ENCODE measurements at places on chromosomes 7 and 10. TPM values are rescaled to one million over a fixed set of nuclear protein-coding genes. Genes with fewer than 3 reads are reported as not detected.

- DNase-seq = peak; percentile 59
These were observed 8.2 kb upstream of the MAGI2 start for GRCh38 chr7:79461660-79462059.

- DNase-seq = no peak
These were observed 1138.5 kb upstream of the PHF14 start for GRCh38 chr7:9835199-9835598.

DNA sequence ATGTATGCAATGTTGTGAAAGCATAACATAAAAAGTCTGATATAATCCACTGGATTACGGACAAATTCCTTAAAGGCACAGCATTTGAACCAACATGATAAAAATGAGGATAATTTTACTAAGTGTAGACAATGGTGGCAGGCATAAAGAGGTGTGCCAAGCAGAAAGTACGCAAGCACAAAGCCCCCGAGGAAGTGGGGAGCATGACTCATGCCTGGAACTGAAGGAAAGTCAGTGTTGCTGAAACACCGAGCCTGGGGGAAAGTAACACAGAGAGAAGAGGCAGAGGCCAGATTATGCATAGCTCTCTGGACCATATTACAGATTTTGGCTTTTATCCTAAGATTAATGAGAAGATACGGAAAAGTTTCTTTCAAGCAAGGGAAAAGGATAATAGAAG lies 490.0 kb upstream of the PHF14 start:
- DNase-seq = peak; percentile 37

GRCh38 chr10:98265403-98266378 lies 2.3 kb downstream of the LOXL4 start:
- DNase-seq = no peak

DNA sequence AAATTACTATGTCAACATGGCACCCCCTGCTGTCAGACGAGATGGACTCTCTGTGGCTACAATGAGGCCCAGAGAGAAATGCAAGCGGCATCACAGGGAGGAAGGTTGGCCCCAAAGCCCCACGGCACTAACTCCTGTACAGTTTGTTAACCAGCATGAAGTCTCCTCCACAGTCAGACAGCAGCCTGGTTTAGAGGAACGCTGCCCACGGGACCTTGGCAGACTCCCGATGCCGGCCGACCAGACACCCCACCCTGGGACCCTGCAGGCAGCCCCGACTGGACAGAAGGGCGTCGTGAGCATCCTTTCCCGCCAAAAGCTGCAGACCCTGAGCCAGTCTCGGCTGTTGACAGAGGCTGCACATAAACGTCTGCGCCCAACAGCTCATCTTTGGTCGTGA lies 158.8 kb downstream of the DIP2C start:
- no peak for DNase-seq

The DGKB gene
- total RNA-seq = 0.07 TPM

DNA sequence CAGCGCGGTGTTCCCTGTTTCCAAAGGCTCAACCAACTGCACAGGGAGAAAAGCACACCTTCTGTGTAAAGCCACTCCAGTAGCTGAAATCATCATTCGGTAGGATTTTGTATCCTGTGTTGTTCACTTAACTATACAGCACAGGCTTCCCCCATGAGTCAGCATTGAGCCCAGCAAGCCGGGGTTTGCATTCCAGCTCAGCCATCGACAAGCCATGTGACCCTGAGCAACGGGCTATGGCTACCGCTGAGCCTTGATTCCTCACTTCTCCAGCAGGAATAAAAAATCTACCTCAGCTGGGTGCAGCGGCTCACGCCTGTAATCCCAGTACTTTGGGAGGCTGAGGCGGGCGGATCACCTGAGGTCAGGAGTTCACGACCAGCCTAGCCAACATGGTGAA lies 44.1 kb upstream of the ATP6V0A4 start:
- peak; percentile 82 for DNase-seq

- DNase-seq = peak; percentile 38
These were observed 55.3 kb downstream of the CH25H start for GRCh38 chr10:89151857-89152256.

GRCh38 chr10:11108356-11108755 lies 90.7 kb downstream of the CELF2 start:
- no peak for DNase-seq

GRCh38 chr7:2886900-2887299 lies 42.8 kb upstream of the GNA12 start:
- peak; percentile 75 for DNase-seq

The SEPTIN7 gene
- total RNA-seq = 660 TPM

- DNase-seq = peak; percentile 45
These were observed 696.3 kb upstream of the C7orf33 start for GRCh38 chr7:147894271-147894670.

- no peak for DNase-seq
These were observed 360.7 kb upstream of the MYO3A start for GRCh38 chr10:25573316-25573715.

- DNase-seq = no peak
These were observed 713 bp downstream of the CLDN4 start for GRCh38 chr7:73831584-73831833.

The MMP21 gene
- total RNA-seq = not detected

The VIPR2 gene
- not detected for total RNA-seq

DNA sequence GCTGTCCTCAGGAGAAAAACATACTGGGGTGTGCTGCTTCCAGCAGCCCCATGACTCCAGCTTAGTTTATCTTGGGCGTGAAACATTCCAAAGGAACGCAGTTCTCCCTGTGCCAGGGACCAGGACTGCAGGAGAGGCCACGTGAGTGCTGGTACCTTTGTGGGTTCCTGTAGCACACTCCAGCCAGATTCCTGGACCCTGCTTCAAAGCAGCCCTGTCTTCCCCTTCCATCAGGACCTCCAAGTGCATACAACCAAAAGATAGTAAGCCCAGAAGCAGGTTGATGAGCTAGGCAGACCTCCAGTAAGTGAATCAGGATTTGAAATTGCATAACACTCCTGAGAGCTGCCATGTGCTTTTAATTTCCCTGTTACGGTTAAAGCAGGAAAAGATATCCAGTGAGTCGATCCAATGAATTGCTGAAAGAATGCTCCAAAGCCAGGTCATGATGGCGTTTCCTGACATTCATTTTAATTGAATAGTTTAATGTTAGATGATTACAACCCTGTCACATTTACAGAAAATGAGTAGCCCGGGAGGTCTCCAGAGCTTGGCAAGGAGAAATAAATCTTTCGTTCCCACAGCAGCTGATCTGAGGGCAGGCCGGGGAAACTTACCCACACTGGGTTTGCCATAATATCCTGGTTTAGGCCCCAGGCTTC lies 38.9 kb upstream of the CPXM2 start:
- no peak for DNase-seq

DNA sequence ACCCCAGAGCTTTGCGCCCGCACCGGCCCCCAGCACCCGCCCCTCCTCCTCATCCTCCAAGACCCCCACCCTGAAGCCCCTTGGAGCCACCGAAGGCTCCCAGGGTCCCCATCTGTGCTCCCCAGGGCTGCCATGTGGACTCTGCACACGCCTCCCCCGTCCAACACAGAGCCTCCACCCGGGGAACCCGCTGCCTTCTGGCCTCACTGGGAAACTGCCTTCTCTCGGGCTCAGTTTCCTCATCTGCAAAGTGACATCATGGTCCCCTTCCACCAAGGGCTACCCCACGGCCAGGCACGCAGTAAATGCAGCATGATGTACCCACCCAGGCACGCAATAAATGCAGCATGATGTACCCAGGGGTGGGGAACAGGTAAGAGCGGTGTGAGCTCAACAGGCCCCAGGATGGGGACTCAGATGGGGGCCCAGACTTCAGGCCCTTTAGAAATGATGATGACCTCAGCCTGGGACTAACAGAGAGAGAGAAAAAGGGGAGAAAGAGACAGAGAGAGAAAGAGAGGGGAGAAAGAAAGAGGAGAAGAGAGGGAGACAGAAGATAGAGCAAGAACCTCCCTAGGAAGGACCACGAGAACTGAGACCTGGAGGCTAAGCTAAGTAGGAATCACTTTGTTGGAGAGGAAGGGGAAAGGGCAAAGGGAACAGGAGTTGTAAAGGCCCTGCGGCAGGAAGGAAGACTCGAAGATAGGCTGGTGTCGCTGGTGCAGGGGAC lies 2.5 kb upstream of the MICALL2 start:
- no peak for DNase-seq

GRCh38 chr10:78571286-78571685 lies 497.5 kb upstream of the ZMIZ1 start:
- no peak for DNase-seq

GRCh38 chr7:3043544-3044371 lies at the start of gene CARD11:
TSS of gene CARD11 (minus strand) at chr7:3043867. CDS start at chr7:2958506, 85,361 bp downstream.
- DNase-seq = peak; percentile 60

The SLC13A1 gene
- not detected for total RNA-seq

The SLF2 gene
- total RNA-seq = 42.4 TPM

- DNase-seq = no peak
These were observed 20.7 kb downstream of the ZNF32 start for GRCh38 chr10:43627942-43628341.

GRCh38 chr10:11756766-11757315 lies 14.7 kb downstream of the ECHDC3 start:
- no peak for DNase-seq

DNA sequence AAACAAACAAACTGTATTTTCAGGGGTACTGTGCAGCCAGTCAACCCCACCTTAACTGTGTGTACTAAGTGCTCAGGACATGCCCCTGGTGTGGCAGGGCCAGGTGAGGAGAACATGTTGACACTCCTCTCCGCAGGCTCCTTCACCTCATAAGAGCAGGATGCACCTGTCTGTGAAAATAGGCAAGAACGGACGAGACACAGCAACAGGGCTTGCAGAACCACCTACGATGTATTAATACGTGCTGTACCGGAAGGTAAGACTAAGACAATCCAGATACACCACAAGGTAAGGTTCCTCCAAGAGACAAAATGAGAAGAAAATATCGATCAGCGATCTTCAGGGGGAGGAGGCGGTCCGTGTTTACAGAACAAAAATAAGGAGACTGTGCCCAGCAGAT lies 65.8 kb upstream of the CAMK2B start:
- no peak for DNase-seq

- no peak for DNase-seq
These were observed 16.5 kb downstream of the MYH16 start for GRCh38 chr7:99289185-99289584.

GRCh38 chr10:11245510-11245909 lies 227.8 kb downstream of the CELF2 start:
- no peak for DNase-seq

DNA sequence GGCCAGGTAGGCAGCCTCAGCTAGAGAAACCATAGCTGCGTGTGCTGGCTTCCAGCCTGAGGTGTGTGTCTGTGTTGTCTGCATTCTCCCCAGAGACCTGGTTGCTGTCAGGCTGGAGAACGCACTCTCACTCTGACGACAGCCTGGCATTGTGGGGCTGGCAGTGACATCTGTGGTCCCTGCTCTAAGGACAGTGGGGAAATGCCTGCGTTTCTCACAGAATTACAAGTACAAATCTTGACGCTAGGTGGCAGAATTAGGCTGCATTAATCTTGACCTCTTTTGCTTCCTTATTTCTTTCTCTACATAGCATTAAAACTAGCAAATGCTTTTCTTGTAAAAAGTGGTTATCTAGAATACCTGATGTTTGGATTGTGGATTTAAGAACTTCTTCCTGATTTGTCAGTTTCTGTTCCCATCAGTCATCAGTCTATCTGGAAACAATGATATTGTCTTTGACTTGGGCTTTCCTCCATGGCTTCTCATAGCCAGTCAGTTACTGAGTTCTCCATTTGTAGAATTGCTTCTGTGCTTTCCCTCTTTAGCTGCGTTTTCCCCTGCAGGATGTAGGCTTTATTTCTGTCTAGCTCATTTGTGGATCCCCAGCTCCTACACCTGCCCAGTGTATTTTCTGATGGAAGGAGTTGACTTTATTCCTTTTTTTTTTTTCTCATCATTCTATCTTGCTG lies 86.0 kb downstream of the FANK1 start:
- DNase-seq = peak; percentile 62

DNA sequence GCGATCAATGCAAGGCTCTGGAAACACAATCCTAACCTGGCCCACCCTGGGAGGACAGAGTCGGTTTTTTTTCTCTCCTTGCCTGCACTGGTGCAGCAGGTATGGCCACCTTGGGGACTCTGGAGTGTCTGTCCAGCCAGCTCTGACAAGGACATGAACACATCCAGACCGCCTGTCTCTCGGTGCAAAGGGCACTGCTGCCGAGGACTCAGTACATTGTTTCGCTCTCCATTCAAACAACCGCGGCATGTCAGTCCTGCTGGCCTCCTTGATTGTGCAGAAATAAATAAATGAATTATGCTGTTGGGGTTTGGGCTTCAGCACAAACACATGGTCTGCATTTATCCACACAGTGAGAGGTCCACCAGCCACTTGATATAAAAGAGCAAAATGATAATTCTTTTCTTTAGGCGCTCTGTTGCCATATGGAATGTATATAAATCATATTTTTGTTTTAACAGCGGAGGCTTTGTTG lies 565.2 kb downstream of the KCNMA1 start:
- DNase-seq = no peak

DNA sequence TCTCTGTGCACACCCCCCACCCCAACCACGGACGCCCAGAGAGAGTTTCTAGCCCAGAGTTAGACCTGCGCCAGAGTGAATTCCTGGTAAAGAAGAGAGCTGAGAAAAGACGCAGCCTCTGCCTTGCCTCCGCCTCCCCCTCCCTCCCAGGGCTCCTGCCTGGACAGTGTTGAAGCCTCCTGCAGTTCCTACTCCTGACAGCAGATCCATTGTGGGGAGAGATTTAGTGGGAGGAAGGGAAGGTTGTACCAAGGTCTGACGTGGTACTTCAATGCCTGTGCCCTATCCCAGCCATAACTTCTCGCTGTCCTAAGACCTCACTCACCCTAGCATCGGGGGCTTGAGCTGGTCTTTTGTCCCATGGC lies 952 bp downstream of the SRRM3 start:
- DNase-seq = no peak

- no peak for DNase-seq
These were observed 50.1 kb upstream of the DRGX start for GRCh38 chr10:49446031-49446430.

GRCh38 chr10:74743401-74743800 lies 83.0 kb upstream of the KAT6B start:
- no peak for DNase-seq

DNA sequence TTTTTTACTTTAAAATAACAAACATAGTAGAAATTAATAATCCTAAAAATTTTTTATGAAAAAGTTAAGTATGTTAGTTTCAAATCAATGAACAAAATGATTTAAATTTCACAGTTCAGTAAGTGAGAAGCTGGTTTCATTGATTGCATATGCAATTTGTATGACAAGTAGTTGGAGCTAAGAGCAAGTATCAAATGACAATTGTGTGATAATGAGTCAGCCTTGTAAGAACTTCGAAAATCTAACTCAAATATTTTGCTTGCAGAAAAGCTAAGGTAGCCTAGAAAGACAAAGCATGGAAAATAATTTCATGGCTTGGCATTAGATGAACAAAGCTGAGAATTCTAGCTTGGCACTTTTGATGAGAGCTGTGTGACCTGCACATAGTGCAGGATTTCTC lies 111.5 kb downstream of the HDAC9 start:
- no peak for DNase-seq

DNA sequence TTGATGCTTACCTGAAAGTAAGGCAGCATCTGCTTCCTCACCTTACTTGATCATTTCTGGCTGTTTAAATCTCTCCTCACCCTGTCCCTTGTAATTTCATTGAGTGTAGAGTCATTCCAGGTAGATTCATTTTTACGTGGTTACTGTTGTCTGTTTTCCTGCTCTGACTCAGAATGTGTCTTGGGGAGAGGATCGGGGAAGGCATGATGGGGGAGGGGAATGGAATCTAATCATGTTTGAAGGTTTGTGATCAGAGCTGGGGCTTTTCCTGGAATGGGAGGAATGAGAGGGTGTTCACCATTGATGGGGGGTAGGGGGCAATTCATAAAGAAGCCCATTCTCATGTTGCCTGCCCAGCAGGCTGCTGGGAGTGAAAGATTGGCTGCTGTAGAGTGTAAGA lies 18.7 kb downstream of the SEC24C start:
- no peak for DNase-seq

GRCh38 chr7:106501605-106502580 lies 159.1 kb downstream of the CCDC71L start:
- DNase-seq = no peak

Measured in A172 (cell line).